ENCODE measurements at places on chromosomes 1 and 21.

DNA sequence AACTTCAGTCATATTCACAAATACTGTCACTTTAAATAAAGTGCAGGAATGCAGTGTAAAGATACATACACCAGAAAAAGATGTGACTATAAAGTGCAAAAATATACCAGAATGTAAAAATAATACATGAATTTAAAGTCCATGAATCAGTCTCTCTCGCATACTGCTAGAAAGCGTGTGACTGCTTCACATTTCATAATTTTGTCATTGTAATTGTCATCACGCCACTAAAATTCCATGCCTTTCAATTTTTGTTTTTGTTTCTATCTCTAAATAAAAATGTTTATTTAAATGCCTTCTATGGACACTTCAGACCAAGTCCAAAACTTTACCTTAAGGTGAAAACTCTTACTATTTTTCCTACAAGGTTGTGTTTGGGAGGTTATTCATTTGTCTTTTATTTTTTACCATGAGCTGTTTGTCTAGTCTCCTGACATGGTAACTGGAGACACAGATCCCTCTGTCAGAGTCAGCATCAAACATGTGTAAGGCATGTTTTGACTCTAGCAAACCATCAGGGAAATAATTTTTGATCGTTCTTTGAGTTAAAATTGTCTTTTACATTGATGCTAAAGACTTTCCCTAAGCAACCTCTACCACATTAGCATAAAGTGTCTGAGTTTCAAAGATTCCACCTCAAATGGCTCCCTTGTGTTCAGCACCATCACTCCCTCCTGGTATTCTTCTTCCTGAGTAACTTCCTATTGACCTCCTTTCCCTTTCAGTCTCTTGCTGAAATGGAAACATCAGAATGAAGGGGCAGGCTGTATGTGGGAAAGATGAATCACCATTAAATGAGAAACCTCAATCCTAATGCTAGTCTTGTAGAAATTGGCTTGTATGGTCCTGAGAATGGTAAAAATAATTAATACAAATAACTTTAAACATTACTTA, 14.0 kb upstream of the AIM2 start:
- no peaks in the 10 kb centered on the region for H3K36me3 ChIP-seq
- peaks cover 1% of the 10 kb centered on the region for H3K27me3 ChIP-seq
- no peak overlapping the region for H3K4me3 ChIP-seq
- DNase-seq: no peak

- no peak overlapping the region for H3K27ac ChIP-seq
- peaks cover 8% of the 10 kb centered on the region for H3K4me1 ChIP-seq
- no peaks in the 10 kb centered on the region for H3K36me3 ChIP-seq
- no peak overlapping the region for H3K4me3 ChIP-seq
- H3K27me3 ChIP-seq: peaks cover 24% of the 10 kb centered on the region
Observed at GRCh38 chr1:23617084-23617521, 57.8 kb upstream of the ID3 start.

DNA sequence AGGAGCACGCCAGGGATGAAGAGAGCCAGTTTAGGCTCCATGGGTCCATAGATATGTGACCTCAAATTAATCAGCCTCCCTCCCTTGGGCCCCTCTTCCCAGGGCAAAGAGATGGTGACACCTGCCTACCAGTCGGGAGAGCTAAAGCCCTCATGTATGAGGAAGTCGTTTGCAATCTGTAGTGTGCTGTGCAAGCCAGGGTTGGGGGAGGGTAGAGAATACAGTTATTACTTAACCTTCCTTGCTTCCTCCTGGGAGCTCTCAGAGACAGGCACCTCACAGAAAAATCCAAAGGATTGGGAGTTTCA, 4.0 kb downstream of the PGLYRP4 start:
- H3K4me3 ChIP-seq: no peak overlapping the region
- peaks cover 50% of the 10 kb centered on the region for H3K27me3 ChIP-seq
- no peak for DNase-seq
- H3K4me1 ChIP-seq: peaks cover 30% of the 10 kb centered on the region
- no peaks in the 10 kb centered on the region for H3K36me3 ChIP-seq

GRCh38 chr1:180136331-180136967, 18.2 kb upstream of the QSOX1 start:
- H3K4me1 ChIP-seq: no peaks in the 10 kb centered on the region
- H3K36me3 ChIP-seq: no peaks in the 10 kb centered on the region
- peaks cover 21% of the 10 kb centered on the region for H3K27me3 ChIP-seq

- peaks cover 11% of the 10 kb centered on the region for H3K4me1 ChIP-seq
- no peaks in the 10 kb centered on the region for H3K36me3 ChIP-seq
- no peak overlapping the region for H3K4me3 ChIP-seq
- H3K27me3 ChIP-seq: no peaks in the 10 kb centered on the region
- no peak for DNase-seq
Observed at GRCh38 chr1:36207339-36207738, 16.9 kb upstream of the THRAP3 start.

GRCh38 chr1:236020359-236021219, 44.3 kb downstream of the NID1 start:
- peaks cover 8% of the 10 kb centered on the region for H3K4me1 ChIP-seq
- H3K27ac ChIP-seq: no peak overlapping the region
- H3K27me3 ChIP-seq: no peaks in the 10 kb centered on the region
- H3K36me3 ChIP-seq: peaks cover 6% of the 10 kb centered on the region
